ENCODE measurements at places on chromosomes 1 and 21.

GRCh38 chr1:170685166-170685565 lies 21.2 kb downstream of the PRRX1 start:
- H3K27me3 ChIP-seq: peaks cover 33% of the 10 kb centered on the region
- H3K4me3 ChIP-seq: no peak overlapping the region
- no peaks in the 10 kb centered on the region for H3K36me3 ChIP-seq
- no peak overlapping the region for H3K27ac ChIP-seq
- H3K4me1 ChIP-seq: no peaks in the 10 kb centered on the region

DNA sequence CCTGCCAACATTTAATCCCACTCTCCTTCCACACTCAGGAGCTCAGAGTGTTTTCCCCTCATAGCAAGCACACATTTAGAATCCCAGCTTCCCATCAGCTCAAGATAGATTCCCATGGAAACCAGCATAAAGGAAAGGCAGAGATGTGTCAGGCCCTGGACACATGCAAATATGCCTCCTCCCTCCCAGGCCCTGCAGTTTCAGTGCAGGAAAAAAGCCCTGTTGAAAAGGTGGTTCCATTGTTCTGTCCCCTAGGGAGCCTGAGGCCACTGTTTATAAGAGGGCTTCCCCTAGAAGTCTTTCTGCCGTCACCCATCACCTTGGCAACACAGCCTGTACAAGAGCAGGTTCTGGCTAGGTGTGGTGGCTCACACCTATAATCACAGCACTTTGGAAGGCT lies 3.6 kb downstream of the CACNA1S start:
- no peak overlapping the region for H3K4me3 ChIP-seq
- no peaks in the 10 kb centered on the region for H3K27me3 ChIP-seq
- H3K36me3 ChIP-seq: no peaks in the 10 kb centered on the region

- peak overlapping the region; percentile 88 for H3K4me3 ChIP-seq
- H3K4me1 ChIP-seq: peaks cover 63% of the 10 kb centered on the region
- DNase-seq: peak; percentile 32
These were observed 282 bp upstream of the ECE1 start for GRCh38 chr1:21290546-21290944.

- DNase-seq: peak; percentile 74
- H3K27ac ChIP-seq: peak overlapping the region; percentile 91
- peak overlapping the region; percentile 86 for H3K4me3 ChIP-seq
- H3K27me3 ChIP-seq: no peaks in the 10 kb centered on the region
These were observed 1.2 kb downstream of the PABPC4 start for GRCh38 chr1:39575191-39576015.

DNA sequence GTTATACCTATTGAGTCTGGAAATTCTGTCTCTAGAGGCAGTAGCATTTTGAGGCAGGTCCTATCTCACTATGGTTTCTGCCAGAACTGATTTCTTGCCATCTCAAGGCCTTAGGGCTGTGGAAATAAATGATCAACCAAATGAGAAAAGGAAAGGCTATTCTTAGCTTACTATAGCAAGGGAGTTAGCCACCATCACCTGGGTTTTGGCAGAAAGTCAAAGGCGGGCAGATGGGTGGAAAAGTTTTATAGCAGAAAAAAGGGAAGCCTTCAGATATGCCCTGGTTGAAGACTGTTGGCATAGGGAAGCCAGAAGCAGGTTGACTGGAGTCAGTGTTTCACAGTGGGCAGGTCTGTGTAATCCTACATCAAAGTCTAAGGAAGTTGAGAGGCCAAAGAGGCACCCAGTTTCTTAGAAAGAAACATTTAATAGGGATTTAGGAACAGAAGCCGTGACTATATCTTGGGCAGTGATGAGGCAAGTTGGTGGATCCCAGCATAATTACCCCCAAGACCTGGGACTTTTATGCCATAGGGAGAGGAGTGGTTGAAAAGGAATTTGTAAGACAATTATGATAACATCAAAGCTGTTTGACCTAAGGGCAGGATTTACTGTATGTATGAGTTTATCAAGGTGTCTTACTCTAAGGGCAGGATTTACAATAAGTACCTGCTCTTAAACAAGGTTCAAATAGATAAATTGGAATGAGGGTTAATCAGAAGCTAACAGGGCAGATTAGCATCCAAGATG lies 29.7 kb downstream of the CTH start:
- no peak overlapping the region for H3K27ac ChIP-seq
- peaks cover 35% of the 10 kb centered on the region for H3K36me3 ChIP-seq
- DNase-seq: no peak
- no peaks in the 10 kb centered on the region for H3K27me3 ChIP-seq
- H3K4me3 ChIP-seq: no peak overlapping the region
